ENCODE measurements at places on chromosomes 6 and 20. TPM values are rescaled to one million over a fixed set of nuclear protein-coding genes. Genes with fewer than 3 reads are reported as not detected.
A peak's percentile ranks its signal among the peaks of the same experiment; 100 is the strongest.

Gene MAP7
- 2.9 TPM for total RNA-seq

Gene EYS
- total RNA-seq, result under 0.01 TPM

Gene TRAPPC3L
- total RNA-seq, result not detected

Gene ZSCAN23
- total RNA-seq, result 1.0 TPM

Gene C6orf120
- total RNA-seq, result 33.5 TPM

GRCh38 chr20:41664584-41664983 lies 46.4 kb upstream of the CHD6 start:
- no peak for DNase-seq
- H3K36me3 ChIP-seq, result no peaks in the 10 kb centered on the region
- no peak overlapping the region for H3K27ac ChIP-seq

- no peaks in the 10 kb centered on the region for H3K36me3 ChIP-seq
- H3K27ac ChIP-seq, result no peak overlapping the region
- no peaks in the 10 kb centered on the region for H3K27me3 ChIP-seq
Observed at GRCh38 chr6:106411643-106412200, 51.2 kb downstream of the CRYBG1 start.

- no peaks in the 10 kb centered on the region for H3K4me1 ChIP-seq
- H3K27me3 ChIP-seq, result no peaks in the 10 kb centered on the region
- H3K36me3 ChIP-seq, result no peaks in the 10 kb centered on the region
- no peak overlapping the region for H3K27ac ChIP-seq
- no peak overlapping the region for H3K4me3 ChIP-seq
Observed at GRCh38 chr6:11380969-11381744, 148.7 kb upstream of the NEDD9 start.

- no peaks in the 10 kb centered on the region for H3K27me3 ChIP-seq
- H3K4me3 ChIP-seq, result no peak overlapping the region
- no peaks in the 10 kb centered on the region for H3K4me1 ChIP-seq
Observed at GRCh38 chr20:51271931-51272330, 249.0 kb upstream of the KCNG1 start.

DNA sequence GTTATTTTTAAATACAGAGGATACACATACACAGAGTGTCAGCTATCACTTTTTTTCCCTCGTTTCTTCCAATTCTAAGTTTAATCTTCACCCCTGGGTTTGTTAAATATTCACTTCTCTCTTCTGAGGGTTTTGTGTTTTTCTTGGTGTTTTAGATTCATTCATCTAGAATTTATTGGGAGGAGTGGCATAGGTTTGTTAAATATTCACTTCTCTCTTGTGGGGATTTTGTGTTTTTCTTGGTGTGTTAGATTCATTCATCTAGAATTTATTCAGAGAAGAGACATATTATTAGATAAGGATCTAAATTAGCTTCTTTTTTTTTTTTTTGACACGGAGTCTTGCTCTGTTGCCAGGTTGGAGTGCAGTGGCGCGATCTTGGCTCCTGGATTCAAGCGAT lies 3.9 kb downstream of the GTF2H5 start:
- no peaks in the 10 kb centered on the region for H3K27me3 ChIP-seq
- H3K27ac ChIP-seq, result peak overlapping the region; percentile 73
- peaks cover 48% of the 10 kb centered on the region for H3K4me1 ChIP-seq

DNA sequence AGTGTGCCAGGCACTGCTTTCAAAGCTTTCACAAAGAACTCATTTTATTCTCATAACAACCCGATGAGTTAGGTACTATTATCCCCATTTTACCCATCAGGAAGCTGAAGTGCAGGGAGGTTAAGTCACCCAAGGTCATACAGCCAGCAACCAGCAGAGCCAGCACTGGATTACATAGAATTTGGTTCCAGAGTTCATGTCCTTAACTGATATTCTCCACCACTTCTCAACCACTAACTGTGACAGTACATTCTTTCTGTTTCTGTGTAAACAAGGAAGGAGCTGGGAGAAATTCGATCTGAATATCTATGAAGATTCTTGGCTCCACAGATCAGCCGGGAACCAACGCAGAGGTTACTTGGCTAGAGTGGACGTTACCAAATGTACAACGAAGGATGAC lies 98.0 kb downstream of the KIF16B start:
- DNase-seq, result no peak
- H3K4me1 ChIP-seq, result peaks cover 15% of the 10 kb centered on the region
- H3K27me3 ChIP-seq, result no peaks in the 10 kb centered on the region

GRCh38 chr20:20204256-20204655 lies 151.9 kb downstream of the CFAP61 start:
- peaks cover 7% of the 10 kb centered on the region for H3K27me3 ChIP-seq
- H3K4me3 ChIP-seq, result no peak overlapping the region
- H3K36me3 ChIP-seq, result no peaks in the 10 kb centered on the region
- peaks cover 4% of the 10 kb centered on the region for H3K4me1 ChIP-seq
- no peak for DNase-seq

GRCh38 chr20:4677846-4678245 lies 43.9 kb upstream of the PRND start:
- H3K4me3 ChIP-seq, result no peak overlapping the region
- H3K27ac ChIP-seq, result no peak overlapping the region
- H3K27me3 ChIP-seq, result no peaks in the 10 kb centered on the region
- no peaks in the 10 kb centered on the region for H3K36me3 ChIP-seq
- H3K4me1 ChIP-seq, result no peaks in the 10 kb centered on the region

GRCh38 chr20:57475388-57476083 lies 49.4 kb downstream of the CTCFL start:
- peak overlapping the region; percentile 62 for H3K27ac ChIP-seq
- H3K4me1 ChIP-seq, result peaks cover 14% of the 10 kb centered on the region
- H3K36me3 ChIP-seq, result no peaks in the 10 kb centered on the region
- H3K4me3 ChIP-seq, result no peak overlapping the region
- no peak for DNase-seq
- no peaks in the 10 kb centered on the region for H3K27me3 ChIP-seq
